ENCODE measurements at places on chromosomes 16 and 17.

- no peak for DNase-seq
These were observed 3.5 kb upstream of the CORO1A start for GRCh38 chr16:30179931-30180330.

- no peak for DNase-seq
These were observed 31.0 kb downstream of the FTO start for GRCh38 chr16:53734908-53735307.

- no peak for DNase-seq
These were observed 27.4 kb downstream of the MYH11 start for GRCh38 chr16:15829460-15829859.

DNA sequence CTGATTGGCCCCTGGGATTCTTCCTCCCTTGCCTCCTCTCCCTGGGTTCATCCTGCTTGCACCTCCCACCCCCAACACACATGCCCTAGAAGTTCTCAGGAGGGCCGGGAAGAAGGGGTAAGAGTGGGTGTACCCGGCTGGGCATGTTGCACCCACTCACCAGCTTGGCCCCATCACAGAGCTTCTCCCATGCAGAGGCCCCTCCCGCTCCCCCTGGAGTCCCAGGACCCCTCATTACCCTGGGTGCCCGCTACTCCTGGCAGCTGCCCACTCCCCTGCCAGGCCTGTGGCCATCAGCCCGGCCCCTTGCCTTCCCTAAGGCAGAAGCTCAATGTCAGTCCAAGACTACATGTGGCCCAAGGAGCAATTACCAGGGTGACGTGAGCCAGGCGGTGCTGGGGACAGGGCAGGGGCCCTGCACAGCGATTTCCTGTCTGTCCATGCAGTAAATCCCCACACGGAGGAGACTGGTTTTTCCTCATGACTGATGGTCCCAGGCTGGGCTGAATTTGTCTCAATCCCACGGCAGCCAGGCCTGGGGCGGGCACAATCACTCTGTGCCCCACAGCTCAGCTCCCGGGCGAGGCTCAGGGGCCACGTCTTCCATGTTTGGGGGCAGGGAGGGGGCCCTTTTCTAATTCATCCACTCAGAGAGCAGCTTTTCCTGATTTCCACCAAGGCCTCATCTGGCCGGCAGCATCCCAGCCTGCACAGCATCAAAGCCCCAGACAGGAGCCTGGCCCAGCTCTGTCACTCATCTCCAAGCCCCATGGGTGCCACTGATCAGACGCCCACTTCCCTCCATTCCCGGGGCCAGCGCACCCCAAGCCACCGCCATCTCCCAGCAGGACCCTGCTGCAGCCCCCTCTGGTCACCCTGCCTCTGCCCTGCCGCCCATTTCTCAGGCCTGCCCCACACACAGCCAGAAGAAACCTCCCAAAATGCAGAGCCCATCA, 234.7 kb downstream of the KATNIP start:
- no peak for DNase-seq

- peak; percentile 17 for DNase-seq
These were observed 31.8 kb downstream of the UBN1 start for GRCh38 chr16:4879049-4879448.

- DNase-seq = no peak
These were observed 6.7 kb downstream of the CEP295NL start for GRCh38 chr17:78896091-78896833.

DNA sequence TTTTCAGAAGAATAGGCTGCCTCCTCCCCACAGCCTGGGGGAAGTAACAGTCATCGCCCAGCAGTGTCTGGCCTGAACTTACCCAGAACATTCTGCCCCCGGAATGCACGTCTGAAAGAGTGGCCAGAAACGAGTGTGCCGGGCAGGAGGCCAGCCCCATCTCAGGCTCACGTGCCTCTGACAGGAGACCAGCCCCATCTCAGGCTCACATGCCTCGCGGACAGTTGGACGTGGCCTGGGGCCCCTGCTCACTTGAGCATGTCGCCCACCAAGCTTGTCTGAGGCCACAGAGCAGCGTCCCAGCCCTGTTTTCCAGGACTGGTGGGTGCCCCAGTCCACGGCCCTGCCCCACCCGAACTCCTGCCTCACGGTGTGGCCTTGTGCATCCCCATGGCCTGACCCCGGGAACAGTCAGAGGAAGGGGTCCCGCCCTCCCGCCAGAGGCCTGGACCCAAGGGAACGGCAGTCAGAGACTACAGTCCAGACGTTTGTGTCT, 16.3 kb upstream of the CDH15 start:
- peak; percentile 83 for DNase-seq

- DNase-seq = no peak
These were observed 399.4 kb downstream of the NPIPA7 start for GRCh38 chr16:16778332-16778731.

DNA sequence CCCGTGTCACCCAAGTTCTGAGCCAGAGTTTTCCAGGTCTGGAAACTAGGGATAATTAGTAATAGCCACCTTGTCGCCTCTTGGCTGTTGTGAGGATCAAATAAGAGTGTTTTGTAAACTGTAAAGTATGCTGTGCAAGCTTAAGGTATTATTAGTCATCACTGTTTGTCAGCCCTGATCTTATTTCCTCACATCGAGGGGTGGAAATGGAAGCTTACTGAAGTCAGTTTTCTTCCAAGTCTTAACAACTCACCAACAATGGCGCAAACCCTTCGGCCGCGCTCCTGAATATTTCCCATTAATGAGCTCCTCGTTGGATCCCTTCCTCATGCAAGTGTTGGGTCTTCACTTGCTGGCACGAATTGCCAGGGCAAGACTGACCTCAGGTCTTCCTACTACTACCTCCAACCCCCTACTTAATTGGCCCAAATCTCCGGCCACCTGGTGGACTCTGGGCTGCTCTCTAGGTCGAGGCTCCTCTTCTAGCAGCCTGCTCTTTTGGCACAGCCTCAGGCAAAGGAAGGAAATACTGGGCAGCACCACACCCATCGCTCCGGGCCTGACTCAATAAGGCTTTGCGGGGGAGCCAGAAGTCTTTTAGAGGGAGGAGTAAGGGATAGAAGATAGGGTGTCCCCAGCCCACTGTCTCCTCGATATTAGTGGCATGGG, 885 bp upstream of the SLC35B1 start:
- peak; percentile 21 for DNase-seq

GRCh38 chr17:67575325-67575724, 142.4 kb upstream of the NOL11 start:
- DNase-seq = no peak

DNA sequence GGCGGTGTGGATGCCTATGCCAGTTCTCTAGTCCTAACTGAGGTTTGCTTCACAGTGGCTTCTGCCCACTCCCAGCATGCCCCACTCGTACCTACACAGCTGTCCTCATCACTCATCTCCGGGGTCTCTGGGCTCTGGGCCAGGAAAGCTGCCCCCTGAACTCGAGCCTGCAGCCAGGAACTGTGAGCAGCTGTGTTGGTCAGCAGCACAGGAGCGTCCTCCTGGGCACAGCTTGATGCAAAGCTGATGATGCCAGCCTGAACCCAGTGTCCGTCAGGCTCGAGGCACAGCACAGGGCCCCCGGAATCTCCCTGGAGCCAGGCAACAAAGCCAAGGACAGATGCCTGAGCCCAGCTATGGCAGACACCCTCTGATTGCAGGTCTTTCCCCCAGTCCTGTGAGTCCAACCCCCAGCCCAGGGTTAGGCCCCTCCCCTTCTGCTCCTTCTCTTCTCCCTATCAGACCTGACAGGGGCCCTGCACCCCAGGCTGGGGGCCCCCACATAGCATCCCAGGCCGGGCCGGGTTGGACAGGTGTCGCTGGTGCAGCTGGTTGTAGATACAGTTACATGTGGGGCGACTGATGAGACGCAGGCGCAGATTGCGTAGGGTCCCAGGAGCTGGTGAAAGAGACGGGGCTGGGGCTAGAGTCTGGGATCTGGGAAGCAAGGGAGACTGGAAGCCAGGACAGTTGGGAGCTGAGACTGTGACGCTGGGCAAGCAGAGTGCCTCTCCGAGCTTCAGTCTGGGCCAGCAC, 2.7 kb downstream of the PRSS53 start:
- DNase-seq = no peak

- peak; percentile 30 for DNase-seq
These were observed 2.9 kb upstream of the CACNG3 start for GRCh38 chr16:24253192-24253591.

DNA sequence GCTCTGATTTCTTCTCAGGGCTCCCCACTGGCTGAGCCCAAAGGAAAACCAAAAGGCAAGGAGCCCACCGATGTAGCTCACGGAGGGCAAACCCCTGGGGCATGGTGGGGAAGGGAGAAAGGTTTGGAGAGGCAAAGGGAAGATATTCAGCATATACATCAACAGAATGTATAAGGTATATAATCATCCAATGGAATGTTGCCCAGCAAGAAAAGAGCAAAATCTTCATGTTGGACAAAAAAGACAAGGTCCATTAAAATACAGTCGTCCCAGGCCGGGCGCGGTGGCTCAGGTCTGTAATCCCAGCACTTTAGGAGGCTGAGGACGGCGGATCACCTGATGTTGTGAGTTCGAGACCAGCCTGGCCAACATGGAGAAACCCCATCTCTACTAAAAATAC, 1.6 kb downstream of the CPPED1 start:
- DNase-seq = no peak

- no peak for DNase-seq
These were observed 2.3 kb downstream of the CLUH start for GRCh38 chr17:2709183-2709661.

GRCh38 chr16:84179612-84180320, 7.1 kb downstream of the TAF1C start:
- no peak for DNase-seq

- DNase-seq = no peak
These were observed 56.1 kb downstream of the ARSG start for GRCh38 chr17:68347380-68347779.
